ENCODE measurements at places on chromosomes 13 and 19.

- no peak for DNase-seq
Observed at GRCh38 chr19:11658970-11659369, 61.7 kb downstream of the ZNF627 start.

DNA sequence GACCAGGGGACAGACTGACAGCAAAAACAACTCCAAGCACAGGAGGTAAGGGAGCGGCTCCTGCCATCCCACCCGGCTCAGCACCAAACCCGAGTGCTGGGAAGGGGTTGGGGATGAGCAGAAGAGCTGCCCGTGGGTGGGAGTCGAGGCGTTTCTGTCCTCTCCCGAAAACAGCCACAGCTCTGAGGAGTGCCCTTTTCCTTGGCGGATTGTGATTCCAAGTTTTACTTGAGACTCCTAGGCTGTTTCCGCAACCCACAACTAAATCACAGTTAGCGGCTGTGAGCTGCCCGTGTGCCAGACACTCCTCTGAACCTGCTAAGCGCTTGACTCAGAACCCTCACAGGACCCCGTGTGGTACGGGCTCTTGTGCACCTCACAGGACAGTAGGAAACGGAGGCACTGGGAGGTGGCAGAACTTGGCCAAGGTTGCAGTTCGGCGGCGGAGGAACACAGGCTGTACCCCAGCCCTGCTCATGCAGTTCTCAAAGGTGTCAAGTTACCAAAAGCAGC lies 21.4 kb downstream of the CFAP97D2 start:
- no peak for DNase-seq

DNA sequence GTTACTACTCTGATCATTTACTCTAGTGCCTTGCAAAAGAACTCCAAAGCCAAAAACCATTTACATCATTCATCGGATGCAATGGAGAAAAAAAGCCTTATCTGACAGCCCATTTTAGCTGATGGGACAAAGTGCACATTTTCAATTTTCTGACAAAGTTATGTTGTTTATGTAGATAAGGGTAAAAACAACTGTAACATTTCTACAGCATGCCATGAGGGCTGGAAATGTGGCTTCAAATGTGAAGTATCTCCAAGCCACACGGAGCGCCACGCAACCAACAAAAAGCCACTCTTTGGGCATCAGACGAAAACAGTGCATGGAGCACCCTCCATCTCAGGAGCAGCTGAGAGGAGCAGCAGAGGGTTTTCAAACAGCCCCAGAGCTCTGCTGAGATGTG lies 364.6 kb upstream of the ZNF507 start:
- no peak for DNase-seq

DNA sequence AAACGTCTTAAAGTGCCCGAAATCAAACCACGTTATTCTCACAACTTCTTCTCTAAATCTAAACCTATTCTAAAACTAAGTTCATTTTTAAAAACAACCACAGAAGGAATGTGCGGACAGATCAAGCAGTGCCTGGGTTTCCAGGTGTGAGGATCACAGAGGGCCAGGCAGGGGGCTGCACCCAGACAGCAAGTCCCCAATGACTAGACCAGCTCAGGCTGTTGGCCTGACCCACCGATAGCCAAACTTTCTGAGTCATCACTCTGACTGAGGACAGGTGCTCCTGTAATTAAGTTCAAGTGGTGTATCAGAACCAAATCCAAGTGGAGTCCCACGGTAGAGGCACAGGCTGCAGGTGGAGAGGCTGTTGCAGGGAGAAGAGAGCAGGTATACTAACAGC lies 37.6 kb upstream of the EPHX3 start:
- no peak for DNase-seq

- no peak for DNase-seq
Observed at GRCh38 chr19:927351-927779, 1.5 kb downstream of the ARID3A start.
